Liver (tissue), 10 donors: ENCODE measurements at places on chromosomes 5 and 9.
A peak's percentile ranks its signal among the peaks of the same experiment; 100 is the strongest.

- peaks cover 9% of the 10 kb centered on the region for H3K27me3 ChIP-seq
- peak overlapping the region; percentile 3 for H3K27ac ChIP-seq
- DNase-seq, result no peak
These were observed 126.9 kb upstream of the OSMR start for GRCh38 chr5:38718771-38719391.

- H3K4me1 ChIP-seq, result no peaks in the 10 kb centered on the region
- H3K27me3 ChIP-seq, result peaks cover 3% of the 10 kb centered on the region
- no peak overlapping the region for H3K27ac ChIP-seq
- H3K36me3 ChIP-seq, result no peaks in the 10 kb centered on the region
These were observed 300.4 kb downstream of the IRX2 start for GRCh38 chr5:2451100-2451499.

DNA sequence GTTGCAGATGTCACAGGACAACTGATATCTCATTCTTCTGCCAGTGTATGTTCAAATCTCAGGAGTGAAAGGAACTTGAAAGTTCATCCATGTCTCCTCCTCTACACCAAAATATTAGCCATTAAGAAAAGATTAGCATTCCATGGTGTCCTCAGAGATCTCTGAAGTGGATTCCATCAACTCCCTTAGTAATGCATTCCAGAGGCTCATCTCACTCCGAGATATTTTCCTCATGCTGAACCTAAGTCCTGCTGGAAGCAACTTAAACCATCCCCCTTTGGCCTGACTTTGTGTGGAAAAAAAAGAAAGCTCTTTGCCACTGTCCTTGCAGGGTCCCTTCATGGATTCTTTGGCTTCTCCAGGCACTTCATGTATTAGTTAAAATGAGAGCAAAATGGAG, 155.7 kb upstream of the ZNF462 start:
- H3K4me1 ChIP-seq, result no peaks in the 10 kb centered on the region
- H3K27ac ChIP-seq, result no peak overlapping the region
- no peaks in the 10 kb centered on the region for H3K36me3 ChIP-seq
- H3K4me3 ChIP-seq, result no peak overlapping the region
- no peak for DNase-seq
- H3K27me3 ChIP-seq, result no peaks in the 10 kb centered on the region

- H3K36me3 ChIP-seq, result no peaks in the 10 kb centered on the region
- no peaks in the 10 kb centered on the region for H3K4me1 ChIP-seq
- no peaks in the 10 kb centered on the region for H3K27me3 ChIP-seq
- H3K27ac ChIP-seq, result no peak overlapping the region
These were observed 42.2 kb upstream of the SLC28A3 start for GRCh38 chr9:84382720-84383119.

- H3K27me3 ChIP-seq, result no peaks in the 10 kb centered on the region
- H3K4me3 ChIP-seq, result no peak overlapping the region
- H3K36me3 ChIP-seq, result no peaks in the 10 kb centered on the region
These were observed 66.4 kb upstream of the ALDH1B1 start for GRCh38 chr9:38326122-38326521.

- no peak overlapping the region for H3K4me3 ChIP-seq
- peaks cover 16% of the 10 kb centered on the region for H3K4me1 ChIP-seq
- H3K27me3 ChIP-seq, result no peaks in the 10 kb centered on the region
- H3K27ac ChIP-seq, result peak overlapping the region; percentile 88
- no peaks in the 10 kb centered on the region for H3K36me3 ChIP-seq
These were observed 78.4 kb downstream of the SLC38A9 start for GRCh38 chr5:55633574-55634208.

DNA sequence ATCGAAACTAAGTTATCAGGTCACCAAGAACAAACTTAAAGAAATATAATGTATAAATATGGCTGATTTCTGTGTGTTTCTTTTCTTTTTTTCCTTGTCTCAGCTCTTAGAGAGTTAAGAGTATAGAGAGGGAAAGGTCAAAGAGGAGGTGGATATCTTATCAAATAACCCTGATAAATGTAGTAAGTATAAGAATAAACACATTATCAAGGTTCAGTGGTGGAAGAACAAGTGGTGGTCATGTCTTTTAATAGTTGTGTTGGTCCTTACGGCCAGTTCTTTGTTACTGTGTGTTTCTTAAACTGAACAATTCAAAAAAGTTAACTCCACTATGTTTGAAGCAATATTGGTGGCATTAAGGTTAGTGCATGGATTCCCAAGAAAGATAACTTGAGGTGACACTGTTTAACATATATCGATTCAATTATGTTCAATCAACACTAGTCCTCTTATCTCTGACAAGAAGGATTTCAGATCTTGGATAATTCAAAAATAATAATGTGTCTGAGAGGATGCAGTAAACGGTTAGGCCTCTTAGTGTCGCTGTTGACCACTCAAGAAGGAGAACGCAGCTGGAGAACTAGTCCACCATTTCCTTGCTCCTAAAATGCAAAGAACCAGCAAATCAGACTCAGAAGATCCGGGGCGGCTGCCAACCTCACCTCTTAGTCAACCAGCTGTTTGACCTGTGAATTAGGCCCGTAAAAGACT, at the start of gene PCDHGA3:
PCDHGA3 (plus strand) TSS at position 588 of the 711 bp plus-strand sequence. CDS start 205 bp downstream, outside the sequence.
- H3K27me3 ChIP-seq, result peaks cover 17% of the 10 kb centered on the region
- H3K4me1 ChIP-seq, result no peaks in the 10 kb centered on the region
- no peak for DNase-seq
- H3K27ac ChIP-seq, result no peak within 1 kb of the TSS
- peak within 1 kb of the TSS; percentile 61 for H3K4me3 ChIP-seq

DNA sequence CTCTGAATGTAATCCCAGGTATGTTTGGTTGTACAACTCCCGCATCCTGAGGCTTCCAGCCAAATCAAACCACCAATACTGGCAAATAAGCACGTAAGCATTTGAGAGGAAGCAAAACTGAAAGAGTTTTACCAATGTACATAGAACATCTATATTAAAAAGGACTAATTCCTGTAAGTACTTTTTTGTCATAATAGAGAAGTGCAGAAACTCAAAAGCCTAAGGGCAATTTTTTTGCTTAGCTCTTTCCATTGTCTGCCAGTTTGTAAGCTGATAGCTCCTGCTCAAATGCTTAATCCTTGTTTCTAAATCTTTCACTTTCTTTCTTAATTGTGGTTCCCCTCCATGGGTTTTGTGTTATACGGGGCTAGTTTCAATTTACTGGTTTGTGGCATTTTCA, 1151.8 kb downstream of the CDH12 start:
- H3K4me3 ChIP-seq, result no peak overlapping the region
- no peaks in the 10 kb centered on the region for H3K27me3 ChIP-seq
- no peak overlapping the region for H3K27ac ChIP-seq
- no peak for DNase-seq
- no peaks in the 10 kb centered on the region for H3K4me1 ChIP-seq

- no peaks in the 10 kb centered on the region for H3K27me3 ChIP-seq
- no peaks in the 10 kb centered on the region for H3K36me3 ChIP-seq
- H3K4me3 ChIP-seq, result no peak overlapping the region
- no peak overlapping the region for H3K27ac ChIP-seq
- no peak for DNase-seq
These were observed 12.9 kb upstream of the MEF2C start for GRCh38 chr5:88895681-88896501.

- H3K36me3 ChIP-seq, result no peaks in the 10 kb centered on the region
- peaks cover 11% of the 10 kb centered on the region for H3K4me1 ChIP-seq
- DNase-seq, result no peak
- H3K27me3 ChIP-seq, result no peaks in the 10 kb centered on the region
- no peak overlapping the region for H3K27ac ChIP-seq
- no peak overlapping the region for H3K4me3 ChIP-seq
These were observed 345.7 kb downstream of the SPATA31D1 start for GRCh38 chr9:82334286-82334685.

DNA sequence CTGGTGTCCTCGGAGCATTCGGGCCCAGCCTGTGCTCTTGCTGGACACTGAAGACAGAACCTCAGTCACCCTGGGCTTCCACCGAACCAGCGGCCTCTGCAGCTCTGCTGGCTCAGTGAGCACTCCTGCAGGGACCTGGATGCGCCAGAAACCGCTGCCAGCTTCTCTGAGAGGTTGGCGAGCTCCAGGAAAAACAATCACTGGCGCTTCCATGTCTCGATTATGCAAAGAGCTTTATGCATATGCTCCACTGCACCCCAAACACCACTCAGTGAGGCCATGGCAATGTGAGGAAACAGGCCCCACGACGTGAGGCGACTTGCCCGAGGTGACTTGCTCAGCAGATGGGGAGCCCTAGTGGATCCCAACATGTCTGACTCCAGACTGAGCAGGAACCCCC, 11.0 kb downstream of the PRDM12 start:
- no peak for DNase-seq
- H3K27ac ChIP-seq, result no peak overlapping the region
- no peaks in the 10 kb centered on the region for H3K4me1 ChIP-seq
- no peak overlapping the region for H3K4me3 ChIP-seq
- H3K27me3 ChIP-seq, result no peaks in the 10 kb centered on the region

DNA sequence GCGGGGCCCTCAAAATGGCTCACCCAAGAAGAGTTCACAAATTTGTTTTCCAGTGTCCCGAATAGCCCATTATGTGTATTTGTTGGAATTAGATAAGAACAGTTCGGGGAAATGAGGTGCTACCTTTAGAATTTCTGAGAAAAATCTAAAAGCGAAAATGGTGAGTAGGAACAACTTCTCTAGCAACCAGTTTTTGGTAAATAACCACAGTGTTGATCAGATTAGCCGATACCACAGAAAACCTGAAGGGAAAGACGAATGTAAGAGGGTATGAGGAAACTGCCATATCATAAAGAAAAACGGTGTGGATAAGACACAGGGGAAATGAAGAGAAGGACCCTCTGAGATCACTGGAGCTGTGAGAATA, 31.0 kb downstream of the ADAM19 start:
- no peak overlapping the region for H3K4me3 ChIP-seq
- H3K4me1 ChIP-seq, result peaks cover 17% of the 10 kb centered on the region
- H3K36me3 ChIP-seq, result no peaks in the 10 kb centered on the region
- H3K27ac ChIP-seq, result peak overlapping the region; percentile 36
- no peaks in the 10 kb centered on the region for H3K27me3 ChIP-seq

DNA sequence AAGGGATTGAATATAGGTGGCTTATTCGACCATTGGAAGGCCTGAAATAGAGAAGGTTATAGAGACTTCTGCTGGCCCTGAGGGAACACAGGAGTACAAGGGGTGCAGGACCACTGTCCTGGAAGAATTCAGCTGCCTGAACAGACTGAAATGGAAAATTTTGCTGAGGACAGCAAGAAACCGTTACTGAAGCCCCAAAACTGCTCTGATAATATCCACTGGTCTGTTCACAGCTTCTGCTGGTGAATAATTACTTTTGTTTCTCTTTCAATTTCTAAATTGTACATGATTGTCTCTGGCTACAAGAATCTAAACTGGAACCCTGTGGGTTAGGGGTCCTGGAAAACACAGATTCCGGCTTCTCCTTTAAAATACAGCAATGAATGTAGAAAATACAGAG, 218.5 kb upstream of the CDH12 start:
- DNase-seq, result no peak
- H3K4me3 ChIP-seq, result no peak overlapping the region
- no peak overlapping the region for H3K27ac ChIP-seq
- no peaks in the 10 kb centered on the region for H3K27me3 ChIP-seq

DNA sequence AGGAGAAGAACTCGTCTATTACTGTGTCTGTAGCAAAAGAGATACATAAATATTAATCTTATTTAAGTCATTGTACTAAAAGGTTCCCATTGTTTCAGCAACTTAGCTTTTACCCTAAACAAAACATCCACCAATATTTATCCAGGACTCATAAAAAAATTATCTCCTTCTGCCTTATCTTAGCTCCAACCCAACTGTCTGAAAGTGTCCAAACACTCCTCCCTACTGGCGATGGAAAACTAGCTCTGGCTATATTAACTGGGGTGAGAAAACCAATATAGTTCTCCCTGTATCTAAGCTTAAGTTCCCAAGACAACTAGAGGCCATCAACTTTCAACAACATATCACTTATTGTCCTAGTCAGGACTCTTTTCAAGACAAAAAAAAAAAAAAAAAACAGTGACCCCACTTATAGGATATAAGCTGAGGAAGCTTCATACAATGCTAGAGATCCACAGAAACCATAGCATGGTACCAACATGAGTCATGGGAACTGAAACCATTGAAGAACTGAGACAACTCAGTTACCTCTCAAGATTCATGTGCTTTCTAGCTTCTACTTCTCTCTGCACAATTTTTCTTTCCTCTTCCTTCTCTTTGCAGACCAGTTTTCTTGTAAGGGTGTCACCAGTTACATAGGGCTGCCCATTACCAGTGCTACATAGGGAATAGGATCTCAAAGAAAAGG, 150.7 kb upstream of the RASA1 start:
- DNase-seq, result no peak
- peaks cover 4% of the 10 kb centered on the region for H3K27me3 ChIP-seq
- no peak overlapping the region for H3K4me3 ChIP-seq
- no peaks in the 10 kb centered on the region for H3K36me3 ChIP-seq

GRCh38 chr5:129459777-129460671, at the start of gene ADAMTS19:
Gene ADAMTS19 (plus strand): TSS chr5:129460298. CDS start chr5:129460392, 94 bp downstream.
- H3K4me1 ChIP-seq, result peaks cover 6% of the 10 kb centered on the region
- no peak for DNase-seq
- H3K27me3 ChIP-seq, result peaks cover 10% of the 10 kb centered on the region
- no peak within 1 kb of the TSS for H3K27ac ChIP-seq
- H3K36me3 ChIP-seq, result no peaks in the 10 kb centered on the region

- H3K36me3 ChIP-seq, result no peaks in the 10 kb centered on the region
- H3K27me3 ChIP-seq, result no peaks in the 10 kb centered on the region
These were observed 38.7 kb upstream of the RAB3C start for GRCh38 chr5:58544195-58544594.

GRCh38 chr9:81032030-81032572, 657.2 kb downstream of the TLE1 start:
- no peaks in the 10 kb centered on the region for H3K36me3 ChIP-seq
- no peaks in the 10 kb centered on the region for H3K27me3 ChIP-seq
- no peaks in the 10 kb centered on the region for H3K4me1 ChIP-seq
- no peak for DNase-seq

DNA sequence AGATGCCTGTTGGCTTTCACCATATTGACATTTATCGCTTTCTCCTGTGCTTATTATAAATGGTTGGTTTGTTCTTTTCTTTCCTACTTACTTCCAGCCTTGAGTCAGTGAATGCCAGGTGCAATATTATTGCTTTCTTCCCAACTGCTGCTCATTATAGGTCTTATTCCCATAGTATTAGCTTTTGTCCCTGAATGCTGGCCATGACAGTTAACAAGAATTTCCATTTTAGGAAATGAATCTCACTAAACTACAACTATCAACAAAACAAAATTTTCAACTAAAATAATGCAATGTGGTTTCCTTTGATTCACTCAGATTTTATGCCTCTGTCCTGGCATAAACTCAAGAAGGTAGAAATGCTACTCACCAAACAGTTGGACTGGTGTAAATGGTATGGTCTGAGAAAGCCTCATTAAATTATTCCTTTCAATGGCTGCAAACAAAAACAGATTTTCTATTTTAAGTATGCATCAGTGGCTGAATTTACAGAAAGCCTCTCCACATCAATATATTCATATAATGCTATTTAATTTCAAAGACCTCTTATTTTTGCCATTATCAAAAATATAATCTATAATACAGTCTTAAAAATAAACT, 145.4 kb downstream of the TRPM6 start:
- H3K4me3 ChIP-seq, result no peak overlapping the region
- H3K4me1 ChIP-seq, result no peaks in the 10 kb centered on the region
- no peaks in the 10 kb centered on the region for H3K27me3 ChIP-seq
- no peak overlapping the region for H3K27ac ChIP-seq

GRCh38 chr5:102807878-102808502, 52.9 kb downstream of the PAM start:
- no peaks in the 10 kb centered on the region for H3K36me3 ChIP-seq
- DNase-seq, result no peak
- H3K27me3 ChIP-seq, result no peaks in the 10 kb centered on the region
- no peaks in the 10 kb centered on the region for H3K4me1 ChIP-seq
- no peak overlapping the region for H3K4me3 ChIP-seq
- no peak overlapping the region for H3K27ac ChIP-seq
